Bladder microvascular endothelial cell (primary cell): ENCODE measurements at places on chromosomes 6 and 20. TPM values are rescaled to one million over a fixed set of nuclear protein-coding genes. Genes with fewer than 3 reads are reported as not detected.

The C20orf141 gene
- not detected in 2 replicates for total RNA-seq

The FAM217A gene
- not detected in 2 replicates for total RNA-seq

The NKX2-4 gene
- not detected in 2 replicates for total RNA-seq

The LCA5 gene
- total RNA-seq: 3.3 and 3.6 TPM in 2 replicates

The ADGRG6 gene
- total RNA-seq: 37.1 and 43.6 TPM in 2 replicates

The C6orf141 gene
- 20.6 and 55.0 TPM in 2 replicates for total RNA-seq

The E2F1 gene
- total RNA-seq: 9.4 and 14.1 TPM in 2 replicates

The MEI4 gene
- under 0.01 TPM in 1 of 2 replicates, not detected in the other for total RNA-seq

The ADTRP gene
- 0.76 and 1.3 TPM in 2 replicates for total RNA-seq

The MYLK4 gene
- total RNA-seq: 0.32 and 0.38 TPM in 2 replicates

The PLCB4 gene
- total RNA-seq: 0.65 and 11.9 TPM in 2 replicates

The QKI gene
- total RNA-seq: 141 and 278 TPM in 2 replicates
